Activated gamma-delta T cell treated with Interleukin-2 at 50 U/mL for 16 hours (primary cell): ENCODE measurements at places on chromosomes 16 and 17.

DNA sequence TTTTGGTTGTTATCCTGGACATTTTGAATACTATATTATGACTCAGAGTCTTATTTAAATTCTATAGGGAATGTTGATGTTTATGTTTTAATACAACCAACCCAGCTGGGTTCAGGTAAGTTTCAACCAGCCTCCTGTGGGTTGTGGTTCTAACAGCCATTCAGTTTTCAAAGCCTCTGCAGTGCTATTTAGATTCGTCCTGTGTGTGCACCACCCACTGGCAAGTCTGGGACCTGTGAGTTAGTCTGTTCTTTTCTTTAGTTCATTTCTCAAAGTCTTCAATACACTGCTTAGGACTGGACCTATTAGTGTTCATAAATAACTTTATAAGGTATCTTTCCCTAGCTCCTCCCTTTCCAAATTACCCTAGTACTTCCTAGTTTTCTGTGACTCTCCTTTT, 170.6 kb downstream of the TMEM132E start:
- no peak for DNase-seq

- DNase-seq: no peak
These were observed 140.1 kb downstream of the CLEC16A start for GRCh38 chr16:11084484-11084875.

GRCh38 chr16:29307598-29308507, 98.7 kb downstream of the NPIPB11 start:
- no peak for DNase-seq

GRCh38 chr16:53084141-53084541, 29.4 kb downstream of the CHD9 start:
- DNase-seq: no peak

- no peak for DNase-seq
These were observed 5.2 kb downstream of the ITGA3 start for GRCh38 chr17:50060951-50061712.
